NCI-H226 (cell line): ENCODE measurements at places on chromosomes 2 and 18.
A peak's percentile ranks its signal among the peaks of the same experiment; 100 is the strongest.

GRCh38 chr2:64318476-64318748 lies 135.6 kb upstream of the LGALSL start:
- no peak for DNase-seq

DNA sequence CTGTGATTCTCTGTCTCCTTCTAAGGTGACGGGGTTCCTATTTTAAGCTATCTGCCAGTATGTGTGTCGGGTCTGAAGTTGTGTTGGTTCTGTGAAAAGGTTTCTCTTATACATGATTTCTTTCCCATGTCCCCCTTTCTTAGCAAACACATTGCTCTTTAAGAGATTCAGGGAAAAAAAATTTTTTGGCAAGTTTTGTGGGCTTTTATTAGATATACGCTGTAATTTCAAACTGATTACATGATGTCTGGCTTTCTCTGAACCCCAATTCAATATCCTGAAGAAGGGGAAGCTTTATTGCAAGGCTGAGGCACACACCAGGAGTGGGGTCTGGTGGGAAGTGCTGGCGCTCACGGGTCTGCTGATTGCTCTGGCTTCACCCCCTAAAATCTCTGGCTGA lies 210.6 kb downstream of the AGPS start:
- DNase-seq: no peak

DNA sequence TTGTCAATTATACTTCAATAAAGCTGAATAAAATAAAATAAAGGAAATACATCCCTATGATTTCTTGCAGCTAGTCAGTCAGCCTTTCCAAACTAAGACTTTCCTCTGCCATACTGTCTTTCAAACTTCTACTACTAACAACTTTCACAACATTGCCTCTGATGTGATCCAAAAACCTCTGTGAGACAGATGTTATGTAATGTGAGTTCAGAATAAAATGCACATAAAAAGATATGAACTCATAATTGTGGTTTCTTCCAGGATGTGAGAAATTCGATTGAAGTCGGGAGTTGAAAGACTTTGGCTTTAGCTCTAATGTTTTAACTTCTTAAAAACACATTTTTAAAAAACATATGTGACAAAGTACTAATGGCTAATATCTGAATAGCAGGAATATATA lies 98.7 kb downstream of the PIGN start:
- DNase-seq: peak; percentile 2

DNA sequence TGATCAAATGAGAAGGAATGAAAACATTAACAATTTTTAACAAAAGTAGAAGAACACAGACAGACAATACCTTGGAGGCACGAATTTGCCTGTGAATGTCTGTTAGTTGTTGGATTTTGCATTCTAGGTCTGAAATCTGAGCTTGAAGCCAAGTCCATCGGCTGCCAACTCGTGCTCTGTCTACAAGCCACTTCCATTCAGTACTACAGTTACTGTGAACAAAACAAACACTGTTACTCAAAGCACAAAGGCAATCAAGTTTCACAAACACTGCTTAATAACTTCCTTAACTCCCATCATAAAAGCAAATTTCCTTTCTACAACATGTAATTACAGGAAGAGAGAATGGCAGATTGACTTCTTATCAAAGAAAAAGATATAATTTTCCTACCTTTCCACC lies 42.2 kb downstream of the KANSL1L start:
- DNase-seq: no peak

DNA sequence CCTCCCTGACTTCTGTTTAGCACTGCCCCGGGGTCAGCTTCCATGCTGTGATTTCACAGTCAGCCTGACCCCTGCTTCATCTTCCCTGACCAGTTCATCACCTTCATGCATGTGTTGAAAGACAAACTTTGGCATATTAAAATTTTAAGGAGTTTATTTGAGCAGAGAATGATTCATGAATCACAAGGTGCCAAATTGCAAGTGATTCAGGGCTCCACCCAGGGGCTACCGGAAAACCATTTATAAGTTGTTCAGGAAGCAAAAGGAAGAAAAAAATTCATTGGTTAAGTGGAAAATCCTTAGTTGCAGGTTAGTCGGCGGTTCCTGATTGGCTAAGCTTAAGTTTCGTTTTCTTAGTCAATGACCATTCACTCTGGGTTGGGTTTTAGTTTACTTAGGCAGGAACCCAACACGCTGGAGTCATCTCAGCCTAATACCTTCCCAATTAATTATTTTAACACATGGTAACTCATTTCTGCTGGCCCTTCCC lies 10.6 kb downstream of the IL1F10 start:
- peak; percentile 84 for DNase-seq

- no peak for DNase-seq
Observed at GRCh38 chr2:235406430-235406829, 87.4 kb upstream of the AGAP1 start.

DNA sequence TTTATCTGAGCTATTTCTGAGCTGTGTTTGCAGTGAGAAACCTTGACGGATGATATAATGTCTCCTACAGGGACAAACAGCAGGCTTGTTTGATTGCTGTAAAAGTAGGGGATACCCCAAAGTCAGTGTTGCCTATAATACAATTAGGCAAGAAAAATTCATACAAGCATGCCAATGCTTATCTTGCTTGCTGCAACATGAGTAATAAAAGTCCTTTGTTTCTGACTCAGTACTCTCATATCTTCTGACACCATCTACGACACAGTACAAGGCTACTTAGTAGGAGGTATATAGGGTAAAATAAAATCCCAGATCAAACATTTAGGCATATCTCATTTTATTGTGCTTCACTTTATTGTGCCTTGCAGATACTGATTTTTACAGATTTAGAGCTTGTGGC lies 33.0 kb downstream of the ERBB4 start:
- no peak for DNase-seq

DNA sequence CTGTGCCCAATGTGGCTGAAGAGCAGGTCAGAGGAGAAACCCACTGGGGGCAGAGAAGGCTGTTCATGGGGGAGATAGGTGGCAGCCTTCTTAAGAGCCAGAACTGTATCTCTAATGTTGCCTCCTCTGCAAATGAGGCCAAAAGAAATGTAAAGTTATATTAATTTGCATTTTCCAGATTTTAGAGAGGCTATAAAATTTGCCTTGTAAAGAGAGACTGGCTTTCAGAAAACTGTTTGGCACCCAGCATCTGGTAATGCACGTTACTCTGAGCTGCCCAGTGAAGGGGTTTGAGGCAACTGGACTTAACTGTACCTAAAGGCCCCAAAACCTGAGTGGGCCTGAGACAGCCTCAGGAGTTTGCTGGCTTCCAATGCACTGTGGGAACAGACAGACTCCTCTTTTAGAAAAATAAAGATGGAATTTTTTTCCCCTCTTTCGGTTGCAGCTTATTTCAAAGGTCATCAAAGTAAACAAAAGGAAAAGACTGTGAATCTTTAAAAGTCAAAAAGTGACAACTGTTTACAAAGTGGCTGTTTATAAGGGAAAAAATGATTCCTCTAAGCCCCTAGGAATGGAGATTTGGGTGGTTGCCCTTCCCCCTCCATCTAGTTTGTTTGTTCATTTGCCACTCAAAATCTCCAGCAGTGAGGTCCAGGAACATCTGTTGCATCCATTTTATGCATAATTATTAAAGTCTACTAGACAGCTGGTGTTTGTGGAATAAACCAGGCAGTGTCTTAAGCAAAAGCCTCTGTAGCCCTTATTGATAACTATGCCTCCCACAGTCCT lies 132.2 kb upstream of the ZFP36L2 start:
- DNase-seq: no peak

- DNase-seq: no peak
Observed at GRCh38 chr2:44940049-44940494, 1.4 kb upstream of the SIX3 start.

GRCh38 chr2:157722580-157723234 lies 94.0 kb upstream of the ACVR1C start:
- peak; percentile 9 for DNase-seq

GRCh38 chr2:64987956-64988419 lies 1.2 kb upstream of the SLC1A4 start:
- DNase-seq: peak; percentile 66

GRCh38 chr18:26919627-26920026 lies 54.1 kb upstream of the AQP4 start:
- DNase-seq: no peak

GRCh38 chr2:118221536-118222272 lies 133.4 kb downstream of the INSIG2 start:
- DNase-seq: peak; percentile 41

DNA sequence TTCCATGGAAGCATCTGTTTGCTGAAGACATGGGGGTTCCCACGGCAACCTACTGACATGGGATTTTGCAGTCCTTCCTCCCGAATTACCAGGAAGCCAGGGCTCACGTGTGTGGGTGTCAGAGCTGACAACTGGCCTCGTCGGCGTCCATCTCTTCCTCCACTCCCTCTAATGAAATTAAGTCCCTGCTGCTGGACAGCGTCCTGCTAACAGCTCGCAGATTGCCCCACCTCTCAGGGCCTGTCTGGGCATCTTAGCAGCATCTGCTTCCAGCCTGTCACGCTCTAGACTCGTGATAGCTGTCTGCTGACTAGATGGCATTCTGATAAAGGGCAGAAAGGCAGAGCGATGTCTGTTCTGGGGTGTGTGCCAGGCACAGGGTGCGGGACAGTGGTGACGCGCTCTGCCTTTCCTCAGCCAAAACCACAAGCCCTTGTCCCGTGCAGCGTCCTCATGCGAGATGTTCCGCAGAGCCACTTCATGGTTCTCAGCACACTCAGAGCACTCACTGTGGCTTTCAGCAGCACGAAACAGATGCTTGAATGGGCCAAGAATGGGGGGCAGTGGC lies 161.1 kb downstream of the ARL4C start:
- DNase-seq: no peak

- DNase-seq: no peak
Observed at GRCh38 chr2:215577356-215577755, 141.5 kb upstream of the FN1 start.

GRCh38 chr2:111029181-111029927 lies 91.4 kb upstream of the BCL2L11 start:
- DNase-seq: no peak

DNA sequence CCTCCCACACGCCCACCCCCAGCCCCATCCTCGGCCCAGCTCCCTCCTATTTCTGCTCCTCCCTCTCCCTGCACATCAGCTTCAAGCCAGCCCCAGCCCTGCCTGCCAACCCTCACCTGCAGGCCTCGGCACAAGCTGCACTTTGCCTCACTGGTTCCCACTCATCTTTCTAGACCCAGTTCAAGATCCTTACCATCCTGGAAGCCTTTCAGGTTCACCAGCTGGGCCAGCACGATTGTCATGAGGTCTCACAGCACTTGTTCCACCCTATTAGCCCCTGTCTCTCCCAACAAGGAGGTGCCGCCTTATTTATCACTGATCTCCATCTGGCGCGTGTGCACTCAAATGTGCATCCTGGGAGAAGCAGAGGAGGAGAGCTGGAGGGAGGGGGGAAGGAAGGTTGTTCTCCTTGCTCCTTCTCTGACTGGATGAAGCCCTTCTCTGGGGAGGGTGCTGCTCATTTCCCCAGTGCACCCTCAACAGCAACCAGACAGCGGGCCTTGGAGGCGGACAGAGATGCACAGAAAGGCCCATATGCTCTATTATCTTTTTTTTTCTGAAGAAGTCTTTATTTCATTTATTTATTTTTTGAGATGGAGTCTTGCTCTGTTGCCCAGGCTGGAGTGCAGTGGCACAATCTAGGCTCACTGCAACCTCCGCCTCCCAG lies 15.5 kb upstream of the BIN1 start:
- no peak for DNase-seq

GRCh38 chr2:88841224-88841929 lies 149.9 kb downstream of the RPIA start:
- no peak for DNase-seq

GRCh38 chr2:149739171-149739882 lies 151.8 kb upstream of the MMADHC start:
- no peak for DNase-seq

DNA sequence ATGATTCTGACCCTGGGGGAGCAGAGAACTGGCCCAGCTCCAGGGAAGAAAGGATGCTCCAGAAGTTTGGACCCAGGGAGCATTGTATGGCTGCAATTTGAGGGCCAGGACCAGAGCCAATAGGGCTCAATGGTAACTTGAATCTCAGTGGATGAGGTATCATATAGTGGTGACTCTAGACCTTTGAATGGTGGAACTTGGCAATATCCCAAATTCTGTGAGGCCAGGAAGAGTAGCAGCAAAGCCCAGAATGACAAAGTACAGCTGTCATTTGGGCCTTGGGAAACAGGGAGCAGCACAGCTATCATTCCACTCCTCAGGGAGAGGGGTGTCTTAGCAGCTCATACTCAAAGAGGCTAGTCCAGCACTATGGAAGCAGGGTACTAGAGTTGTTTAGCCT lies 332.9 kb upstream of the RBMS1 start:
- DNase-seq: no peak

GRCh38 chr2:151403914-151404313 lies 5.8 kb upstream of the RIF1 start:
- no peak for DNase-seq

- no peak for DNase-seq
Observed at GRCh38 chr2:2291500-2292260, 39.4 kb downstream of the MYT1L start.

DNA sequence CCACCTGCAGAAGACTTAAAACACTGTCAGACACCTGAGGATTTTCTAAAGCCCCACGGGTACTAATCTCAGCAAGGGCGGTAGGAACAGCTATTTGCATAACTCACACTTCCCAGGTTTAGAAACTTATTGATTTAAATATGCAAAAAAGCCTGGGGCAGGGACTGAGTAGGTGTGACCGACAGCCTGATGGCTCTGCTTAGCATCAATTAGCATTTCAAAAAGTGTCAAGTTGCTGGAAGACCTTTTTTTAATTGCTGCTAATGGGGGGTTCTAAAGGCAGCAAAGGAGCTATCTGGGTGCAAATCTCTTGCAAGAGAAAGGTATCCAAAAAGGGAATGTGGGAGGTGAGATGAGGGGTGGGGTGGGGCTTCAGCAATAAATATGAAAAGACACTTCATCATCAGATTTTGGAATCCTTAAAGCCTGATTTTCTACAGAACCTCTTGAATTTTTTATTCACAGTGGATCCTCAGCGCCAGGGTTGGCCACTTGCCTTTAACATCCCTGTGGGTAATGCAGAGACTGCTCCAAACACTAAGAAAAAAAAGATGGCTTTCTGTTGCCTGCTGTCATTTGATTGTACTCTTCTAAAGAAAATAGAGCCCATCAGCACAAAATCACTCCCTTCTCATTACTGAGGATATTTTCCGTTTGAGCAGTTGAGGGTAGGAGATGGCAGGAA lies 121.1 kb upstream of the RMP24 start:
- DNase-seq: no peak

GRCh38 chr2:151976945-151977353 lies 121.9 kb downstream of the CACNB4 start:
- no peak for DNase-seq
